NCI-H345 (cell line): ENCODE measurements at places on chromosomes 1 and 21.

- DNase-seq = no peak
These were observed 19.0 kb upstream of the DOCK7 start for GRCh38 chr1:62706985-62707743.

DNA sequence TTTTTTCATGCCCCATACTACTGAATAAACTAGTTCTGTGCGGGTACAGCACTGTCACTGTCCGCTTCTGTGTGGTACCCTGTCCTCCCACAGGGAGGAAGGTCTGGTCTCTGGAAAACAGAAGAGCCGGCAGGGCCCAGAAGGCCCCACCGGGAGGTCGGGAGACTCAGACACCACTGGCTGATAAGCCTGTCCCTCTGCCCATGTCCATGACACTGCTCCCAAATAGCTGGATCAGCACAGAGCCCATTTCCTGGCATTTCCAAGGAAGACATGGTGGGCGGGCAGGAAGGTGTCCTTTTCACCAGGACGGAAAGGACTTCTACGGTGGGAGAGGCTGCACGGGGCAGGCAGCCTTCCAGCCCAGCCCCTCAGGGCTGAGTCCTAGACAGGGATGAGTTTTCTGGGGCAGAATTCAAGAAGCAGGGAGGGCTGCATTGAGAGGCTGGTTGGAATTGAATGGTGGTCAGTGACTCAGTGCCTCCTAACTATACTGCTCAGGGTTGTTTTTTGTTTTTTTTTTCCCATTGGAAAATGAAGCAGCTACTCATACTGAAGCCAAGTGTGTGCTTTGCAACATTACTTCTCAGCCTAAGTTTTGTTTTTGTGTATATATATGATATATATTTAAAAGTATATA, 7.1 kb downstream of the PSRC1 start:
- DNase-seq = no peak

- no peak for DNase-seq
These were observed 13.9 kb downstream of the HLX start for GRCh38 chr1:220892997-220893700.

DNA sequence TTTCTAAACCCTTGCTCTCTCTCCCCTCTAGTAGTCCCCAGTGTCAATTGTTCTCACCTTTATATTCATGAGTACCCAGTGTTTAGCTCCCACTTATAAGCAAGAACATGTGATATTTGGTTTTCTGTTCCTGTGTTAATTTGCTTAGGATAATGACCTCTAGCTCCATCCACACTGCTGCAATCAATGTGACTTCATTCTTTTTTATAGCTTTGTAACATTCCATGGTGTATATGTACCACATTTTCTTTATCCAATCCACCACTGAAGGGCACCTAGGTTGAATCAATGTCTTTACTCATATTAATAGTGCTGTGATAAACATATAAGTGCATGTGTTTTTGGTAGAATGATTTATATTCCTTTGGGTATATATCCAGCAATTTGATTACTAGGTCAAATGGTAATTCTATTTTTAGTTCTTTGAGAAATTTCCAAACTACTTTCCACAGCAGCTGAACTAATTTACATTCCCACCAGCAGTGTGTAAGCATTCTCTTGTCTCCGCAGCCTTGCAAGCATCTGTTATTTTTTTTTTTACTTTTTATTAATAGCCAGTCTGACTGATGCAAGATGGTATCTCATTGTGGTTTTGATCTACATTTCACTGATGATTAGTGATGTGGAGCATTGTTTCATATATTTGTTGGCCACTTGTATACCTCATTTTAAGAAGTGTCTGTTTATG, 277.8 kb downstream of the LTN1 start:
- no peak for DNase-seq

DNA sequence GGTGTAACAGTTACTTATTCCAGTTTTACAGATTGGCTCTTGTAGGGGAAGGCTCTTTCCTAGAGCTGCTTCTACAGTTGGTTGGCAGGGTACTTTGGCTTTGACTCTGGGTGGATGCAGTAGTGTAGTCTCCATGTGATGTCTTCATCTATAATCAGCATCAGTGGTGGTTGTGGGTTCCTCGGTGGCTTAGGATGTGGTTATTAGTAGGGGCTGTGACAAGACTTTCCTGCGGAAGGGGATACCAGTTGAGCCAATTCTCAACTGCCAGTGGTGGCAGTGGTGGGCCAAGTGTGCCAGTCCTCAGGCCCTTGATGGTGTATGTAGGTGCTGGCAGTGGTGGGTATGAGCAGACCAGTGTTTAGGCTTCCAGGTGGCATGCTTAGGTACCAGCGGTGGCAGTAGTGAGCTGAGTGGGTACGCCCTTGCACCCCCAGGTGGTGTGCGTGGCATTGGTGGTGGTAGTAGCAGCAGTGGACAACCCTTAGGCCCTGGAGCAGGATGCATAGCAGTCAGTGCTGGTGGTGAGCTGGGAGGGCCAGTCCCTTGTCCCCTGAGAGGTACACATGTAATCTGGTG, 27.2 kb upstream of the KLF18 start:
- DNase-seq = no peak

DNA sequence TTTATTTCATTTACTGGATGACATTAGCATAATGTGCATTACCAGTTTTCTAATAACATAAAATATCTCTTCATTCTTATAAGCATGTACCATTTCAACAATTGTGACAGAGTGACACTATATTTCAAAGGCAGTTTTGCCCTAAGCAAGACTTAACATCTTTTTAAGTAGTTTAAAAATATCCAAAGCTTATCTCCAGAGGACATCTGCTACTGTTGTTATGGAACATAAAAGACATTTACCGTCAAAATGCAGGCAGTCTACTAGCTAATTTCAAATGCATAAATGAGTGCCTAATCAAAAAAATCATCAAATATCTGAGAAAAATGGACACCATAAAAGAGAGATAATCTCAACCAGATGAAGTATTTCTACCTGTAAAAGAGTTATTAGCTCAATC, 782.4 kb upstream of the BRINP3 start:
- no peak for DNase-seq

GRCh38 chr1:54337034-54337433, 69.2 kb downstream of the SSBP3 start:
- no peak for DNase-seq

GRCh38 chr21:41830764-41831452, 48.2 kb downstream of the PRDM15 start:
- DNase-seq = no peak

GRCh38 chr1:224496826-224497225, 62.2 kb upstream of the WDR26 start:
- no peak for DNase-seq

DNA sequence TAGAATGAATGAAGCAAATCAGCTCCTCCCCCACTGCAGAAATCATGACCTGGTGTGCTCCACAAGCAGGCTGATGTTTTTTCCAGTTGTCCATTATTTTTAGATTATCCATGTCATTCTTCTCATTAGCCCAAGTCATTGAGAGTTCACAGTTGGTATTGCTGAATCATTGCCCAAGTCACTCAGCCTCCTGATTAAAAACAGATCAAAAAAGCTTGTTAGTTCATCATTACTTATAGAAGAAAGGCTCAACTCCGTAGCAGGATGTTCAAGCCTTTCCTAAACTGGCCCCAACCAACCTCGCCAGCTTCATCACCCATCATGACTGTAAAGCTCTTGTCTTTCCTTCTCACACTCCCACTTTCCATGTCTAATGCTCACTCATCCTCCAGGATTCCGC, 161.3 kb upstream of the CTTNBP2NL start:
- no peak for DNase-seq

- DNase-seq = no peak
These were observed 11.9 kb downstream of the EXTL2 start for GRCh38 chr1:100882698-100883097.

- DNase-seq = no peak
These were observed 1133.1 kb downstream of the PLA2G4A start for GRCh38 chr1:187961895-187962294.

GRCh38 chr1:215669806-215670491, 102.8 kb downstream of the KCTD3 start:
- DNase-seq = no peak

- DNase-seq = no peak
These were observed 38.8 kb downstream of the HMGB4 start for GRCh38 chr1:33902486-33903209.

- DNase-seq = no peak
These were observed 43.6 kb upstream of the TMEM61 start for GRCh38 chr1:54936791-54937190.

DNA sequence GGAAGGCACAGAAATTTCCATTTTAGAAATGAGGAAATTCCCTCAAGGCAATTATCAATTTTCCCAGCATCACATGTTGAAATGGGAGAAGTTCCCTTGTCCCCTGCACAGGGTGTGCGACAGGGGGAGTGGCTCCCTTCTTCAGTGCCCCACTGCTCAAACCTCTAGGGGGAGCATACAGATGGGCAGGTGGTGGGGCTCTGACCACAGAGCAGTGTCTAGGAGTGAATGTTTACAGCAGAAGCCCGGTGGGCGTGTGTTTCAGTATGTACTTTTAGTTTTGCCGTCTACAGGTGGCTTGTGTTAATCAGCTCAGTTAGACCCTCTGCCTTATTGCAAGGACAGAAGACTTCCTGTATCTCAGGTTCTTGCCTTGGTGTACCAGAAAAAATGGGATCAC, 493.7 kb upstream of the PLXNA2 start:
- no peak for DNase-seq
